ENCODE measurements at places on chromosomes 16 and 17.

- no peak for DNase-seq
Measured at GRCh38 chr17:67575325-67575724, 142.4 kb upstream of the NOL11 start.

DNA sequence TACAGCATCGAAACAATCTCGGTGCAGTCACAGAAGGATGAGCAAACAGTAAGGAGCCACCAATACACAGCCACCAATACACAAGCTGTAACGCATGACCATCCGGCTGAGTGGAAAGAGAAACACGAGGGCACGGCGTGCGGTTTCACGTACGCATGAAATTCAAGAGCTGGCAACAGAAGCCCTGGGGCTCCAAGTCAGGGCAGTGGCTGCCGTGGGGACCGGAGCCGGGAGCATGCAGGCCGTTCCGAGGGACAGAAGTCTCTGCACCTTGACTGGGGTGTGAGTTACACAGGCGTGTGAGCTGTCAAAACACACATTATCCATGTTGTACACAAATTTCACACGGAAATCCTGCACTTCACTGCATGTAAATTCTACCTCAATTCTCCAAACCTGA, 50.6 kb upstream of the METRNL start:
- DNase-seq, result no peak

GRCh38 chr17:39107155-39107554, 44.3 kb downstream of the PLXDC1 start:
- no peak for DNase-seq

GRCh38 chr17:82411396-82412053, 6.6 kb upstream of the HEXD start:
- DNase-seq, result no peak

GRCh38 chr17:79391376-79392233, 219.2 kb downstream of the RBFOX3 start:
- DNase-seq, result peak; percentile 68

DNA sequence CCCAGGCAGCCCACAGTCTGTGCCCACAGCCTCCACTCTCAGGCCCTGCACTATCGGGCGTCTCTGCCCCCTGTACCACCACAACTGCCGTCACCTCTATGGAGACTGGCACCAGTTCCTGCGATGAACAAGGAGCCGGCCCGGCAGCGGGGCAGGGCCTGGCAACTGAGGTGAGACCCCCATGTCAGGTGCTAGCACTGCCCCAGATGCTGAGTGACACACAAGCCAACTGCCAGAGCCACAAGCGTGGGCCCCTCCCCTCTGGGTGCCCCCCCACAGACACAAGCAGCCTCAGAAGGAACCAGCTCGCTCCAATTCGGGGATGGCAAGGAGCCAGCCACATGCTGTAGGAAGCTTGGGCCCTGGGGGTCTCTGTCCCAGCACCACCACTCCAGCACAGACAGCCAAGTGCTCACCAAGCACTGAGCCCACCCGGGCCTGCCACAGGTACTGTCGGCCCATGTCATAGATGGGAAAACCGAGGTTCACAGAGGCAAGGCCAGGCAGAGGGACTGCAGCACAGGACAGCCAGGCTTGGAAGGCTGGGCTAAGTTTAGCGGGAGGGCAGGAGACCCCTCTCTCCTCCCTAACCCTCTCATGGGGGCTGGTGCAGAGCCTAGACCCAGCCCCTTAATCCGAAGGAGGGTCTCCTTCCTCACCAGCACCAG, 1.5 kb upstream of the PVALEF start:
- DNase-seq, result no peak

DNA sequence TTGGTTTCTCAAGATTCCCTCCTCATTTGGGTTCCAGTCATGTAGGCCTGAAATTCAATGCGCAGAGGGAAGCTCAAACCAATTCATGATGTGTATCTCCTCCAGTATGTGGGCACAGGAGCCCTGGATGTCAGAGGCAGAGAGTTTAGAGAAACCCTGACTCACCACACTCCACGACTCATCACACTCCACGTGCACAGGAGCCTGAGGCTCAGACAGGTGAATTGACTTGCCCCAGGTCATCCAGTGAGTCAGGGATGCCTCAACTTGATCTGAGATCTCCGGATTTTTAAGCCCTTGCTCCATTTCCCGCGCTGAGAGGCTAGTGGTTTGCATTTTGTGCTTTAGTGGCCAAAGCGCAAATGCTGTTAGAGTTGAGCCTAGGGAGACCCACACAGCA, 183.9 kb downstream of the HAPSTR1 start:
- DNase-seq, result no peak

- DNase-seq, result no peak
Measured at GRCh38 chr16:20925751-20926150, 25.2 kb downstream of the LYRM1 start.

- no peak for DNase-seq
Measured at GRCh38 chr17:70080541-70081347, 5.7 kb downstream of the KCNJ16 start.

DNA sequence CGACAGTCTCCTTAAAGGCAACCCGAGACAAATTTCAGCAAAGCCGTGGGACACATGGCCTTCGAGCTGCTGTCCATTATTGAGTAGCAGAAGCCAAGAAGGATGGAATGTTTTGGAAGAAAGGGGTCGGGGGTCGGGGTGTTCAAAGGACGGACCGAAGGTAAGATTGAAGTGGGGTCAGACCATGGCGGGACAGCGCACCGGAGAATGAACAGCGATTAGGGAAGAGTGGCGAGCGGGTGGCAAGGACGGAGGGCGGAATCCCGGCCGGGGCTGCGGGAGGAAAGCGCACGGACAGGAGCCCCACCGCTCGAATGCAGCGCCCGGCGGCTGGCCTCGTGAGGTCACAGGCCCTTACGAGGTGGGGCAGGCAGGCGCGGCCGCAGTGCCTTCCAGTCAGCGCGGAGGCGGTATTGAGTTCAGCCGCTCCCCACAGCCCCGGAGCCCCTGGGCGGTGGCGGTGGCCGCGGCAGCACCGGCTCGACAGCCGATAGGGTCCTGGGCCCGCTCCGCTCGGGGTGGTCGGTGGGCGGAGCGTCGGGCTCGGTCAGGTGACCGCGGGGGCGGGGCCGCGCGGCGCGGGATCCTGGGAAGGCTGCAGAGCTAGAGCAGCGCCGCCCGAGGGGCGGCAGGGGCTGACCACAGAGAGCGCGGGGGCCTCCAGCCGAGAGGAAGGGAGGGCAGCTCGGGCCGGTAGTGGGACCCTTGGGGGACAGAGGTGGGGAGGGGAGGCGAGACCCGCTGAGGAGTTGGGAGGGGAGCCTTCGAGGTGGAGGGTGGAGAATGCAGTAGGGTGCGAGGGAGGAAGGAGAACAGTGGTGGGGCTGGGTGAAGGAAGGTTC, at the start of gene EFCAB13:
Gene EFCAB13 (plus strand): TSS at position 574 of the 842 bp plus-strand sequence. CDS start 4,399 bp downstream, outside the sequence.
- peak; percentile 88 for DNase-seq

- peak; percentile 75 for DNase-seq
Measured at GRCh38 chr17:74671031-74671771, 41.5 kb downstream of the CD300LF start.

DNA sequence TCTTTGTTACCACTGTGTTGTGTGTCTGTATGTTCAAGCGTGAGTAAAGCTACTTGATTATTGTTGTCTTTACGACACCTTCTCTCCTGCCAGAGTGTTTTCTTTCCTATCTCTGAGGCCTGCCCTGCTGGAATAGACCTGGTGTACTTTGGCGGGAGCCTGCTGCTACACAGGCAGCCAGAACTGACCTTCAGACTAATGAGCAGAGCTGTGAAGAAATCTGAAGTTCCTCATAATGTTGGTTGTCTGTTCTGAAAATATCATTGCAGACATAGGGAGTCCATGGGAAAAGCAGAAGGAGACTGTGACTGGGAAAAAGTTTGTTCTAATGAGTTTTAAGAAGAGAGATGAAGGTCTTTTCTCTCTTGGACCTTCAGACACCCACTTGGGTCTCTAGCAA, 9.8 kb downstream of the RHOT1 start:
- no peak for DNase-seq

DNA sequence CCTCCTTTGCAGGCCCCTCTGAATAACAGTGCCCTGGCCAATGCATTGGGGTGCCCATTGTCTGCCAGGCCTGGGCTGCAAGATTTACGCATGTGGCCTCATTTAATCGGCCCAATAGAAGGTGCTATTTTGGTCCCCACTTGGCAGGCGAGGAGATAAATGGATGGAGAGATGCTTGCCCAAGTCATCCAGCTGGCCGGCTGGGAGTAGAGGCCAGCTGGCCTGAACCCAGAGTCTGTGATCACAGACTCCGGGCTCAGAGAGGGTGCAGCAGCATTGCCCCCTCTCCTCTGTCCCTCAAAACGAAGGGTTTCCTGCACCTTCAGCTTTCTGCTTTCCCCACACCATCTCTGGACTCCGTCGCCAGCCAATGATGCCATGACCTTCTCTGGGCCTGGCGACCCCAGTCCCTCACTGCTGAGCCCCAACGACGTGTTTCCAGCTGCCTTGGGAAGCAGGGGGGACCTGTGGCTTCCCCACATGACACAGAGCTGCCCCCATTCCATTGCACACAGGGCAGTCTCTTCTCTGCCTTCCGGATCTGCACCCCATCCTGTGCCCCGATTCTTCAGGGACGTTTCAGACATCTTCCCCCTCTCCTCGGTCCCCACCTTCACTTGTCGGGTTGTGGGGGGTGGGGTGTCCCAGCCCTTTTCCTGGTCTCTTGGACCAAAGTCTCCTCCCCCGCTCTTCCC, 3.5 kb upstream of the ADGRG1 start:
- DNase-seq, result no peak

GRCh38 chr17:48647103-48647962, 21.2 kb upstream of the HOXB9 start:
- no peak for DNase-seq

- no peak for DNase-seq
Measured at GRCh38 chr16:2905988-2906387, 5.7 kb upstream of the FLYWCH1 start.

- DNase-seq, result no peak
Measured at GRCh38 chr16:5442054-5442453, 344.5 kb upstream of the EEF2KMT start.

DNA sequence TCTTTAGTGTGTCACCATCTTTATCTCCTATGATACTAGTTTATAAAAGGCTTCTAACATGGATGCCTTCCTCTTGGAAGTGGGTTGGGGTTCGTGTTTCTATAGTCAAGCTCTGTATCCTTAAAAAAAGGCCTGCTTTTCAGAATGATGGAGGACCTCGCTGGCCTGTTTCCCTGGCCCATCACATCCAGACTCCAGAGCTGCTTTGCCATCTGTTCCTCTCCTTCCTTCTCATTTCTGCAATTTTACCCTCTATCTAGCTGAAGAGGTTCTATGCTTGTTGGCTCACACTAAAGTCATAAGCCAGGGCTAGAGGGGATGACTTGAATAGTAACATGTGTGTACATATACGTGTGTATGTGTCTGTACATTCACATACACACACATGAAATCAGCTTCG, 450.8 kb upstream of the HSBP1 start:
- no peak for DNase-seq

DNA sequence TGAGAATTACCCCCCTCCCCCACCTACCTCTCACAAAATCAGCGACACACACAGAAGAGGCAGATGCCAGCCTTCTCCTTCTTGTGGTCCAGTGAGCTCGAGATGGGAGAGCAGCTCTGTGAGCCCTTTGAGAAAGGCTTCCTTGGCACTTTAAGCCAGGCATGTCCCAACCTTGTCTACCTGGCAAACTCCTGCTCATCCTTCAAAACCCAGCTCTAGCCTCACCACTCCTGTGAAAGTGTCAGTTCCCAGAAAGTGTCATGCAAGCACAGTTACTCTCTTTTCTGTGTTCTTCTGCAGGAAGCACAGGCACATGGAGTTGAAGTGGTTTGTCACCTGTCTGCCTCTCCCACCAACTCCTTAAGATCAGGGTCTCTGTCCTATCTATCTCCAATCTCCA, 1.6 kb downstream of the TMEM98 start:
- no peak for DNase-seq

- no peak for DNase-seq
Measured at GRCh38 chr16:65540901-65541300, 419.0 kb upstream of the CDH11 start.

DNA sequence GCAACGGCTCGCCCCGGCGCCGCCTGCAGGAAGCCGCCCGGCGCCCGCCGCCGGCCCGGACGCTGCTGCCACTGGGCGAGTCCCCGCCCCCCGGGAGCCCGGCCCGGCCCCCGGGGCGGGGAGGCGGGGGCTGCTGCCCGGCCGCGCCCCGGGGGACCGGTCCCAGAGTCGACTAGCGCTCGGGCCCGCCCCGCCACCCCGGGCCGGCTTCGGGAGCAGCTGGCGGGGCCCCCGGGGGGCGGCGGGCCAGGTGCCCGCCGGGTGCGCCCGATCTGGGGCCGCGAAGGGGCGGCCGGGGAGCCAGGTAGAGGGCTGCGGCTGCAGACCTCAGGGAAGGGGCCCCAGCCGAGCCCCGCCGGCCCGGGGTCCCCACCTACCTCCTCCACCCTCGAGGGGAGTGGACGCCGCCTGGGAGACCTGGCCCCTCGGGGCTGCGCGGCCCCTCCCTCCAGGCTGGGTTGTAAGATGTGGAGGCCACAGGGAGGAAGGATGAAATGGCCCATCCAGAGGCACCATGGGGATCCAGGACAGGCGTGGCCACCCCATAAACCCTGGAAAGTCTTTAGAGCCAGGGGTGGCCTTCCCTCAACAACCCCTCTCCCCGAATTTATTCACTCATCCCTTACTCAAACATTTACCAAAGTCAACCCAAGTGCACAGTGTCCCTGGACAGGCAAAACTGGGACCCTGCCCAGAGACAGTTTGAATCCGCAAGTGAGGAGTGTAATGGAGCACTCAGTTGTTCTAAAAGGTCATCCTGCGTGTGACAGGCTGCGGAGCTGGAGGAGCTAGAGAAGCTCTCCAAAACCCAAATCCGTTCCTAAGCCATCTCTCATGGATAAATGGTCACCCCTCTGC, at the start of gene CDYL2:
Gene CDYL2 (minus strand): TSS at position 73 of the 858 bp plus-strand sequence. CDS start 425 bp downstream, outside the sequence.
- peak; percentile 62 for DNase-seq

GRCh38 chr16:69916462-69916861, 34.7 kb upstream of the CLEC18A start:
- DNase-seq, result no peak

DNA sequence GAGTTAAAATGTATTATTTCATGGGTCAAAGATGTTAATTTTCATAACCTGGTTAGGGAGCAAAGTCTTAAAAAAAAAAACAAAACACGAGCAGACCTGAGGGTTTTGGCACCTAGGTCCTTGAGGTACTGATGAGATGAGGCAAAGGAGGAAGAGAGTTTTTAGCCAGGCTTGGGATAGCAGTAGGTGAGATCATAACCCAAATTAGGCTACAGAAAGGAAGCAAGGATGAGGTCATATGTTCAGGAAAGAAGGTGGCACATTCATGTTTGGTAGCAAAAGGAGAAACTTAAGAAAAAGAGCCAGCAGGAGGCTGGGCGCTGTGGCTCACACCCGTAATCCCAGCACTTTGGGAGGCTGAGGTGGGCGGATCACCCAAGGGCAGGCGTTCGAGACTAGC, 2.8 kb downstream of the ATXN1L start:
- DNase-seq, result no peak
